Central memory CD4-positive, alpha-beta T cell (primary cell): ENCODE measurements at places on chromosomes 12 and 14.

GRCh38 chr12:67390273-67390672, 121.1 kb downstream of the CAND1 start:
- DNase-seq: no peak

DNA sequence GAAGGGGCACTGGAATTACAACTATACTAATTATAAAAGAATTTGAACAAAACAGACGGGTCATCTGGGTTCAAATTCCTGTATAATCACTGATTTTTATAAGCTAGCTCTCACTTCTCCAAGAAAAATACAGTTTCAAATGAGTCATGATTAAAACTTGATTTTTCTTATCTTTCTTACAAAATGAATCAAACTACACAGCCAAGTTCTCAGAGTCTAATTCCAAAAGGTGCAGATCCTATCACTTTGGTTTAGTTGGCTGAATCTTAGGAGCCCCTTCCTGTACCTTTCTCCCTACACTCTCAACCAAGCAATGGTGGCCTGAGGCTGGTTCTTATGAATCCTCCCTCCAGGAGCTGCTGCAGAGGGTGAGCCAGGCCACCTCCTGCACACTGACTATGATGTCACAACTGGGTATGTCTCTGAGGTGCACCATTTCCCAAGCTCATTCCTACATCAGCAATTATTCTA, 43.8 kb upstream of the BMP4 start:
- no peak for DNase-seq

- no peak for DNase-seq
Observed at GRCh38 chr12:123475246-123475703, 17.3 kb downstream of the SNRNP35 start.

GRCh38 chr12:91271185-91271584, 88.6 kb upstream of the DCN start:
- no peak for DNase-seq

DNA sequence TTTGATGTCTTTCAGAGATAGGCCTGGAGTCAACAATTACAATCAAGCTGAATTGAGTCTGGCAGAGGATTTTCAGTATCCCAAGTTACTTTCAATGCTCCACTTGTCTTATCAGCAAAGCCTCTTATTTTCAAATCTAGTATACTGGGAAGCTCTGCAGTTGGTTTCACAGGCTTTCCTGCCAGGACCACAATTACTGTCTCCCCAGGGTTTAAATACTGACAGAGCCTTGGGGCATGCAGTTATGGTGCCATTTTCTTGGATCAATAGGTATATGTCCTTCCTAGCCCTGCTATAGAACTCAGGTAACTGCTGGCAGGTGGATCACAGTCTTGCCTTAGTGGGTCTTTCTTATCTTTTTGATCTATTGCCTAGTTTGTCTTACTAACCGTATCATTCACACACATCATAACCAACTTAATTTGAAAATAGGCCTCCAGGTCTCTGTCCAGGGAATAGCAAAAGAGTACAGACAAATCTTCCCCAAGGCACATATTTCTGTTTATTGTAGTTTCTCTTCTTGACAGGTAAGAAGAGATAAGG, 22.4 kb upstream of the RNU6-8 start:
- DNase-seq: no peak

GRCh38 chr14:22545842-22546721, 42.9 kb downstream of the DAD1 start:
- DNase-seq: no peak

- DNase-seq: no peak
Observed at GRCh38 chr14:52690983-52691760, 4.2 kb downstream of the ERO1A start.

DNA sequence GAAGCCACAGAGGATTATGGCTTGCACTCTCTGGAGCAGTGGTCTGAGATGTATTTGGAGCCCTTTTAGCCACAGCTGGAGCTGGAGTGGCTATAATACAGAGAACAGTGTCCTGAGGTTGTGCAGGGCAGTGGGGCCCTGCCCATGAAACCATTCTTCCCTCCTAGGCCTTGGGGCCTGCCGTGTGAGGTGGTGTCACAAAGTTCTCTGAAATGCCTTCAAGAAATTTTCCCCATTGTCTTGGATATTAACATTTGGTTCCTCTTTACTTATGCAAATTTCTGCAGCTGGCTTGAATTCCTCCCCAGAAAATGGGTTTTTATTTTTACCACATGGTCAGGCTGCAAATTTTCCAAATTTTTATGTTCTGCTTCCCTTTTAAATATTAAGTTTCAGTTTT, 79.3 kb downstream of the UNC79 start:
- DNase-seq: no peak

DNA sequence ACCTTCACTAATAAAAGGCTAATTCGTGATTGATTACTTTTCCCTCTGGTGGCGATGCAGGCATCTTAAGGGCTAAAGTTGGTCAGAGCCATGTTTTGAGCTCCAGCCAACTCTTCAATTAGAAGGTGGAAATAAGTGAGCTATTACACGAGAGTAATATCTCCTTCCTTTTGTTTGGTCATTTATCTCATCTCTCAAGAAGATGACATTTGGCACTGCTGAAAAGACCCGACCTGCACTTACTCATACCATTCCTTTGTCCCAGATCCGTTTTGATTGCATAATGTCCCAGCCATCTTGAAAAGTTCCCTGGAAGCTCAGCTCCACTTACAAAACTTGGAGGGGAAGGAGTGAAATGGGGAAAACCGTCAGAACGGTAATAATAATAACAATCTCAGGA, 316.2 kb downstream of the VRK1 start:
- DNase-seq: no peak

DNA sequence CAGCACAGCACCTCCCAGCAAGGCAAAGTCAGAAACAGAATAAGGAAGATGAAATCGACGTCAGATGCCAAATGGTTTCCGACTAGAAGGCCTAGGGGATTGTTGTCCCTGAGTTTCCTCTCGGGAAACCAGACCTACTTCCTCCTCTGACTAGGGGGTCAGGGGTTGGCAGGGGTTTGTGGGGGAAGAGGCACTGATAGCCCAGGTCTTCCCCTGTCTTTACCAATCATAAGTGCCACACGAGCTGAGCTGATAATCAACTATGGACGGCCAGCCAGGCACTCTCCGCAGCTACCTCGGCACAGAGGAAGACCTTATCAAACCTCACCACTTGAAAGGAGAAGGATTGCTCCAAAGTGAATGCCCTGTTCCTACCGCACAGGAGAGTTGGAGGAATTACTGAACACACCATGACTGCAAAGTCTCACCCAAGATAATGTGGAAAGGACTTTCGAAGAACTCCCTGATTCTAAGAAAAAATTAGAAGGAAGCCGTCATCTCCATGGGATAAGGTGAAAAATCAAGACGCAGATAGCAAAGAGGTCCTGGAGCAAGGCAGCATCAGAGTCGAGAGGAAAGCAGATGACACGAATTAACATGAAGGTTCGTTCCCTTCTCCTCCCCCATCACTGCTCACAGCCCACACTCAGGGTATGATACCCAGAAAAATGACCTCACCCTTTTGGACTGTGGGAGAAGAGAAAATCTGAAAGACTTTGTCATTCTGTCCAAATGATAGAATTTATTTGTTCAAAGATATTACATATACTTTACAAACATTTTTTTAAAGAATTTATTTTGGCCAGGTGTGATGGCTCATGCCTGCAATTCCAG, 77.7 kb upstream of the MED13L start:
- no peak for DNase-seq
